ENCODE measurements at places on chromosomes 6 and 20.

- DNase-seq = no peak
Observed at GRCh38 chr20:3997446-3997845, 17.9 kb downstream of the RNF24 start.

- no peak for DNase-seq
Observed at GRCh38 chr6:11974089-11974488, 38.0 kb upstream of the HIVEP1 start.

GRCh38 chr6:154246723-154247118, 109.9 kb downstream of the IPCEF1 start:
- no peak for DNase-seq

DNA sequence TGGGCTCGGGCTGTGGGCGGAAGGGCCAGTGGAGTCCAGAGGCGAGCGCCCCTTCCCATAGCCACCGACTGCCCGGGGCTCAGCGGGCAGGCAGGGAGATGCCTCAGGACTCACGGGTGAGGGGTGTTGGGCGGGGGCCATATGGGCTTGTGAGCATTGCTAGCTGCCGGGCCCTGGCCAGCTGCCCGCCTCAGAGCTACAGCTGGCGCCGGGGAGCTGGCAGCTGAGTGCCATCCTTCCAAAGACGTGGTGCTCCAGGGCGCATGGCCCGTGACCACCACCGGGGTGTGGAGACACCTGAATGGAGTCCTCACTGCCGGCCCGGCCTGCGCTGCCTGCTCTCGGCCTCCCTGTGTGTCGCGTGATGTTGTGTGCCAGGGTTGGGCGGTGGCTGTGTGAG, 10.6 kb upstream of the RBBP8NL start:
- no peak for DNase-seq

- no peak for DNase-seq
Observed at GRCh38 chr6:61649845-61650244, 636.2 kb downstream of the KHDRBS2 start.

GRCh38 chr6:23339268-23339667, 769.9 kb downstream of the HDGFL1 start:
- no peak for DNase-seq

GRCh38 chr6:10463491-10464481, 48.9 kb upstream of the TFAP2A start:
- no peak for DNase-seq

DNA sequence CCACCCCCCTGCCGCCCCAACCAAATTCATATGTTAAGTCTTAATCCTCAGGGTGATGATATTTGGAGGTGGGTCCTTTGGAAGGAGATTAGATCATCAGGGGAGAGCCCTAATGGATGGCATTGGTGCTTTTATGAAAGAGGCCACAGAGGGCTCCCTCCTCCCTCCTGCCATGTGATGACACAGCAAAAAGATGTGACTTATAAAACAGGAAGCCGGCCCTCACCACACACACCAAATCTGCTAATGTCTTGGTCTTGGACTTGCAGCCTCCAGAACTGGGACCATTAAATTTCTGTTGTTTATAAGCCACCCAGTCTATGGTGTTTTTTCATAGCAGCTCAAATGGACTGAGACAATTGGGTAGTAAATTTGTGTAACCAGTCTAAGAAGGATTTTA, 176.3 kb downstream of the ADGRG6 start:
- DNase-seq = no peak

DNA sequence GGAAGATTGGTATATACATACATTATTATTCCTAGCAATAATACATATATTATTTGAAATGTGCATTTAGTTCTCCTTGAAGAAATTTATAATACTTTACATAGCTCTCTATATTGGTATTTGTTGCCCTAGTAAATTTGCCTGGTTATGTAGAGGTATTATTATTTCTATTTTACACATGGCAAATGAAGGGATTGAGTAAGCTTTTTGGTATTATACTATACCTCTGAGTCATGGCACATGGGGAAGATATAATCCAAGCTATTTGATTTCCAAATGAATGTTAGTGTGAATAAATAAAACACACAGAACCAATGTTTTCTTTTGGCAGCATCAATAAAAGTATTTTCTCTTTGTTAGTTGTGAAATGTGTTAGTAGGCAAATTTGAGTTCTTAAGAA, 409.6 kb upstream of the SLC35B3 start:
- DNase-seq = no peak

DNA sequence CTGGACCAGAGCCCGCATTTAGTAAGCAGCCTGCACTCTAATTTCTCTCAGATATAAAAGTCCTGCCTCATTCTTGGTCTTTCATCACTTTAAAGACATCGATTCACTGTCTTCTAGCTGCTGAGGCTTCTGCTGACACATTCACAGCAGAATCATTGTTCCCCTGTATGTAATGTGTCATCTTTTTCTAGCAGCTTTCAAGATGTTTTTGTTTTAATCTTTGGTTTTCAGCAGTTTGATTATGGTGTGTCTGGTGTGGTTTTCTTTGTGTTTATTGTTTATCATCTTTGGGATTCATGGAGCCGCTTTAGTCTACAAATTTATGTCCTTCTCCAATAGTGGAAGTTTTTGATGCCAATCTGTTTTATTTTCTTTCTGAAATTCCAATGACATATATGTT, 157.3 kb upstream of the STMND1 start:
- DNase-seq = no peak

Measured in stimulated activated CD4-positive, alpha-beta T cell treated with anti-CD3 and anti-CD28 coated beads, Interleukin-12 subunit alpha, Interleukin-12 subunit beta, amount 100 ng/mL, for 24 hours (primary cell).